Stimulated activated CD4-positive, alpha-beta T cell treated with anti-CD3 and anti-CD28 coated beads, Interleukin-2, amount 100 ng/mL, for 48 hours (primary cell): ENCODE measurements at places on chromosomes 11 and 22.

- DNase-seq: no peak
Measured at GRCh38 chr11:125055107-125055715, 7.9 kb upstream of the SLC37A2 start.

DNA sequence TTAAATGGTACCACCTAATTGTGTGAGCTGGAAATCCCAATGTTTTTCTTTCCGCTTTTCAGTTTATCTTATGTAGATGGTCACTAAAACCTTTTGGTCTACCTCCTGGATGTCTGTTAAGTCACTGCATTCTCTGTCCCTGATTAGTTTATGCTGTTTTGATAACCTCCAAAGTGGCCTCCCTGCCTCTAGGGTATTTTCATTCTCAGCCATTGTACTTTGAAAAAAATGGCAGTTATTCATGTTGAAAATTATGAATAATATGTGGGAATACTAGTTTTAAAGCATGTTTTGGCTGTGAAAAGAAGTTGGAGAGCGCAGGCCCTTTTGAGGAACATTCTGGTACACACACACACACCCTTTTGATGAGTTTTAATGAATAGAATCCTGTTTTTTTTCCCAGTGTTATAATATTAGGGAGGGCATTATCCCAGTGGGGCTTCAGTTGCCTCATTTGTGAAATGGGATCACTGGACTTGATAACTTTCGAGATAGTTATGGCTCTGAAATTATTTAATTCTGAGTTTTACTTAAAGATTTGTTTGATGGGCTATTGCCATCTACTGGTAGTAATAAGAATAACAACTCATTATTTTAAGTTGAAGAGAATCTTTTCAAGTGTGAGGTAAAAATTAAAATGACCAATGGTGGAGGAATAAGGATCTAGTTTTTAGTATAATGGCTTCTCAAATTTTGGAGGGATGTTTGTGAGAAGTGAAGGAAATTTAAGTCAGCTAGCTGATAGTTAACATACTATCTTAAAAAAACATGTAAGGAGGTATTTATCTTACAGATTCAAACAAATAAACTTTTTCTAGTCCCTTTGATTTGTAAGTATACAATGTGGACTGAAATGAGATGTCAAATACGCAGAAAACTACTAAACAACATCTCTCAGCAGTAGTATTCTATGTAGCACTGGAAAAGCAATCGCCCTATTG, 3.9 kb downstream of the FDX1 start:
- DNase-seq: no peak

DNA sequence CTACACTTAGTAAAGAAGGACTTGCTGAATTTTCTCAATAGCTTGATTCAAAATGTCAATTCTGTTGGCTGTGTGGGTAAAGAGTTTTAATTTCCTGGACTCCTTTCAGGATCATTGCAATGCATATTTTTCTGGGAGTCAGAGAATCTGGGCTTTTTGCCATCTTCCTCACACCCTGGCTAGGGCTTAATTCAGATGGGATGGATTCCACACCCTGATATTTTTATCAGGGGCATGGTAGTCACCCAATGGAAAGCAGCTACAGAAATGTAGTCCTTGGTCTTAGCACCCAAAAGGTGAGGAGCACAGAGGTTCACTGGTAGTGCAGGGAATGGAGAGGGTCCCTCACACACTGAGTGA, 79.3 kb downstream of the SGSM3 start:
- no peak for DNase-seq

- no peak for DNase-seq
Measured at GRCh38 chr11:72720784-72721183, 31.4 kb downstream of the ARAP1 start.

DNA sequence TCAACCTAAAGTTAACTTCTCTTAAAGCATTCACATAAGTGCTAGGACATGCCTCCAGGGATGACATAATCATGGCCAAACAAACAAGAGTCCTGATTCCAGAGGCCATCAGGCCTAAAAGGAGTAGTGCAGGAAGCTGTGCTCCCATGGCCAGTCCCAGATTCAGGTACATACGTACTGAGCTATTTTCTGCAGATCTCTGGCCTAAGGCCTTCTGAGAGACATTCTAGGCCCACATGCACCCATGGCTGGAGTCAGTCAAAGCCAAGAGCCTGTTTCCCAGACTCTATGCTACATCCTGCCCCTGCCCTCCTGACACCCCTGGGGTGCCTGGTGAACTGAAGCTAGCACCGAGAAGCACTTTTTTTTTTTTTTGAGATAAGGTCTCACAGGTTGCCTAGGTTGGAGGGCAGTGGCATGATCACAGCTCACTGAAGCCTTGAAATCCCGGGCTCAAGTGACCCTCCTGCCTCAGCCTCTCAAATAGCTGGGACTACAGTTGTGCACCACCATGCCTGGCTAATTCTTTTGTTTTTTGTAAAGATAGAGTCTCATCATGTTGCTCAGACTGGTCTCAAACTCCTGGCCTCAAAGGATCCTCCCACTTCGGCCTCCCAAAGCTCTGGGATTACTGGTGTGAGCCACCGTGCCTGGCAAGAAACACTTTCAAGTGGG, 553 bp downstream of the CD3D start:
- DNase-seq: no peak

DNA sequence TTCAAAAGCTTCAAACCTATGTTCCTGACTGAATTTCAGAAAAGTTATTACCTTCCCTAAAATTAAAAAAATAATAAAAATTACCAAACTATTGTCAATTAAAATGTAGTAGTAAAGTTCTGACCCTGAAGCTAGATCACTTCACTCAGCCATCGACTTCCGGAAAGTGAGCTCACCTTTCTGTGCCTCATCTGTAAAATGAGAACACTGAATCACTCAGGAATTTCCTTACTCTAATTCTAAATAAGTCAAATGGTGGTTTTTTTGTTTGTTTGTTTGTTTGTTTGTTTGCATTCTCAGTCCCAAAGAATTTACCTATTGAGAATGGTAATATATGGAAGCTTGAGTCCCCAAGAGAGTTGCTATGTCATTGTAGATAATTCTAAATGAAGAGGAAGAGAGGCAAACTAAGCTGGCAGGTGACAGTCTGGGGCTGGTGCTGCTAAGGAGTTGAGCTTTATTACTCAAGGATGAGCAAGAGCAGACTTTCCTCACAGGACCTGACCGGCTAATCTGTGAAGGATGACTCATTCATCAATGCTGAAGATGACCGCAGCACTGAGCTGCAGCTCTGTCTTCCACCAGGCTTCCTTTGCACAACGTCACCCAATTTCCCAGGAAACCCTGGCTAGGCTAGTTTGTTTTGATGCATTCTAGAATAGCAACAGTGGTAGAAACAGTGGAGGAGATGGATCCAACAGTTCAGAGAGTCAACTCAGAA, 248.8 kb downstream of the RAB38 start:
- no peak for DNase-seq

DNA sequence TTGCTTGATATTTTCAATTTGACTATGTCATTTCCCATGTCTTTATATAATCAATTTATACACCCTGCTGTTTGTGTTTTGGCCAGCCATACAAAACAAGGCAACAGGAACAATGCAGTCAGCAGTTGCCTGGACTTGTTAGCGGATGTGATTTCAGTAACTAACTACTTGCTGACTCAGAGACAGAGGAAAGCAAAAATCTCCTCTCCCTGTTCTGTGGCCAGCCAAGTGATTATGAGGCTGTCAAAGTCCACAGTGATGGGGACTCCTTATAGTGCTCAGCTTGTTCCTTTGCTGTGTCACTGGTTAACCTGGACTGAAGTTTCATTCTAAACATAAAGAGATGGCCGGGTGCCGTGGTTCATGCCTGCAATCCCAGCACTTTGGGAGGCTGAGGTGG, 32.6 kb upstream of the APLP2 start:
- no peak for DNase-seq

GRCh38 chr22:32329202-32329645, 28.4 kb upstream of the RFPL3 start:
- no peak for DNase-seq

- no peak for DNase-seq
Measured at GRCh38 chr11:75810637-75811390, 4.2 kb upstream of the UVRAG start.

GRCh38 chr11:61815790-61816735, 740 bp downstream of the FADS1 start:
- peak; percentile 53 for DNase-seq

- DNase-seq: no peak
Measured at GRCh38 chr11:118618115-118618990, 10.9 kb downstream of the PHLDB1 start.

DNA sequence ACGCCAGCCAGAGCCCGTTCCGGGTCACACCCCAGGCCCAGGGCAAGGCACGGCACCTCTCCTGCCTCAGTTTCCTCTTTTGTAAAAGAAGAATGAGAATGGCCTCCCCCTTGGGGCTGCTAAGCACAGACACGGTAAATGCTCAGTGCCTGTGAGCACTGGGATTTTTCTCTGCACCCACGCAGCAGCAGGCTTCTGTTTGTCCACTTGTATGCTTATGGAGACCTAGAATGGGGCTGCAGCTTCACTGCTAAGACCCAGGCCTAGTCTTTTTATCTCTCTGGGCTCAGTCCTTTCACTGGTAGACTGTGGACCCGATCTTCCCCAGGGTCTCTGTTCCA, 1327.9 kb downstream of the TBC1D22A start:
- no peak for DNase-seq

DNA sequence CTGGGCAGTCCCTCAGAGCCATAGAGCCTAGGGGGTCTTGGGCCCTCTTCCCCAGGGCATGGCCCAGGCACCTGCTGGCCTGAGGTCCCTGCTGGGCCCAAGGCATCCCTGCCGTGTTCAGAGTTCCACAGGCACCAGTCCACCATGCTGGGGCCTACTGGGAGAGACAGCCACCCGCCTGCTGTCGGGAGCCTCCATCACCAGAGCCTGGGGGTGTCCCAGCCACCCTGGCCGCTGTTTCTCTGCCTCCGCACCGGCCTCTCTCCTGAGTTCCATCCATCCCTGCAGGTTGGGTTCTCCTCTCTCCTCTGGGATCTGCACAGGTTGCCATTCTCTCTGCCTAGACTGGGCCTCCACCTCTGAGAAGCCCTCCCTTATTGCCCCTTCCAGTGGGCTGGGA, 68.6 kb downstream of the KCNQ1 start:
- DNase-seq: no peak

GRCh38 chr11:102912482-102912830, 37.7 kb upstream of the MMP12 start:
- no peak for DNase-seq

- no peak for DNase-seq
Measured at GRCh38 chr11:69746752-69747742, 28.1 kb downstream of the FGF4 start.

- no peak for DNase-seq
Measured at GRCh38 chr11:115267238-115267781, 236.9 kb downstream of the CADM1 start.

DNA sequence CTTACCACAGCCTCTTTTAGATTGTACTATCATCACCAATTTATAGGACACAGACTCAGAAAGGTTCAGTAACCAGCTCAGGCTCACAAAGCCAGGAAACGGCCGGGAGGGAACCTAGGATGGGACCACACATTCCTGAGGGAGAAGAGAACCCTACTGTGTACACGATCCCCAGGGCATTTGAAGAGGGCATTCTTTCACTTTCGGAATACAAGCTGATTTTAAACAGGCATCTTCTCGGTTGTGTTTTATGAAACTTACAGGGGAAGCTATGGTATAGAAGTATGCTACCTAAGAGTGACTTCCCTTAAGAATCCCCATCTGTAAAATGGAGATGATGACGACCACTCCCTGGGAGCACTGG, 19.0 kb downstream of the SMCO4 start:
- DNase-seq: no peak

GRCh38 chr11:68460741-68461574, at the start of gene PPP6R3:
Gene PPP6R3, plus strand, starts transcription at chr11:68460752. Its CDS starts 76,913 bp downstream, at chr11:68537665.
- no peak for DNase-seq

DNA sequence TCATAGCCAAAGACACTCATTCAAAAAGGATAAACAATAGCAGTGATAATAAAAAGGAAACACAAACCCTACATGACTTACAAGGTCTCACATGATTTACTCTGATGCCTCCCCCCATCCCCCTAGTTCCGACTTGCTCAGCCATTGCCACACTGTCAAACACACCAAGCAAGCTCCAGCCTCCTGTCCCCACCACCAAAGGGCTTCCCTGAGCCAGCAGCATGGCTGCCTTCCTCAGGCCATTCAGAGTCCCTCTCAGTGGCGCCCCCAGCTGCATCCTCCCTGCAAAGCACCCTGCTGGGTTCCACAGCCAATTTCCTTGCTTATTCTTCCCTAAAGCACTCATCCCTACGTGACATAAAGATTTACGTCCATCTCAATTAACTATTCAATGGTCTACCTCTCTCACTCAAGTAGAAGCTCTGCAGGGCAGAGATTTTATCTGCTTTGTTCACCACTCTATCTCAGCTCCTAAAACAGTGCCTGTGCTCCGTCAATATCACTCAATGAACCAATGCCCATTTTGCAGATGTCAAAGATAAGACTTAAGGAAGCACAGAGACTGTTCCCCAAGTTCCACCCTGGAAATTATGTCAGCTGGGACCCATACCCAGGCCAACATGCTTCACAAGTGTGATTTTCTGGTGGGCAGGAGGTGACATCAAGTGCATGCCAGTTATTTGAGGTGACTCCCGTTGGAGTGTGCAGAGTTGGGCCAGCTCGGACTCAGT, 106.9 kb downstream of the SYN3 start:
- no peak for DNase-seq

GRCh38 chr11:34145073-34145472, 39.6 kb downstream of the NAT10 start:
- DNase-seq: no peak

DNA sequence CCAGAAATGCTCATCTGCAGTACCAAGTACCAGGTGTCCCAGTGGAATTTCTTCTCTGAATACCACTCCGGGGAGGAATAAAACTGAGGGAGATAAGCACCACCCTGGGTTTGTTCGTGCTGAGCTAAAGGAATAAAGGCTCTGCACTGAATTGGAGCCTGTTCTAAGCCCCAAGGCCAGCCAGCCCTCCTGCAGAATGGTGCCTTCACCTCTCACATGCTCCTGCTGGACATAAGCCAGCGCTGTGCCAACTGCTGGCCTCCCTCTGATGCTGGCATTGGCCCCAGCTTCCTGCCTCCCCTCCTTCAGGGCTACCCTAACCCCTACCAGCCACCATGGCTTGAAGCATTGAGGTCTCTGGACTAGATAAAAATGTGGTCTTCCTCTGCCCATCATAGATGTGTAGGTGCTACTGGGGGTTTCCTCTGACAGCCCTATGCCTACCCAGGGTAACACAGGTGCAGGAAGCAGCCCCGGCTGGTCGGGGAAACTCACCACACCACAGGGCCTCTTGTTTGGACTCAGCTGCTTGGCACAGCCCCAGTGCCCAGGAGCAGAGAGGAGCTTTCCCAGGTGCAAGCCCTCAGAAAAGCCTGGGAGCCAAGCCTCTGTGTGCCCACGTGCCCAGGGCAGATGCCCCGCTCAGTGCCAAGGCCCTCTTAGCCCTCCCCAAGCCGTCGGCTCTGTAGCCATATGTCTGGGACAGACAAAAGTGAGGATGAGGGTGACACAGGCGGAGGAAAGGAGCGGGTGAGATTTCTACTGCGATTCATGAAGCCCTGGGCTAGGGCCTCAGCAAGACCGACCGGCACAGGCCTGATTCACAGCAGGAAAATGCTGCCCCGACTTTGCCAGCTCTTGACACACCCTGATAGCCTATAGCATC, 34.1 kb upstream of the JAM3 start:
- DNase-seq: no peak

- DNase-seq: no peak
Measured at GRCh38 chr22:48680601-48681000, 1147.1 kb downstream of the BRD1 start.

GRCh38 chr11:77287136-77287535, 14.3 kb downstream of the GDPD4 start:
- DNase-seq: no peak

GRCh38 chr11:46121724-46122477, 647 bp upstream of the PHF21A start:
- peak; percentile 66 for DNase-seq
